ENCODE measurements at places on chromosomes 4 and X. TPM values are rescaled to one million over a fixed set of nuclear protein-coding genes. Genes with fewer than 3 reads are reported as not detected.

DNA sequence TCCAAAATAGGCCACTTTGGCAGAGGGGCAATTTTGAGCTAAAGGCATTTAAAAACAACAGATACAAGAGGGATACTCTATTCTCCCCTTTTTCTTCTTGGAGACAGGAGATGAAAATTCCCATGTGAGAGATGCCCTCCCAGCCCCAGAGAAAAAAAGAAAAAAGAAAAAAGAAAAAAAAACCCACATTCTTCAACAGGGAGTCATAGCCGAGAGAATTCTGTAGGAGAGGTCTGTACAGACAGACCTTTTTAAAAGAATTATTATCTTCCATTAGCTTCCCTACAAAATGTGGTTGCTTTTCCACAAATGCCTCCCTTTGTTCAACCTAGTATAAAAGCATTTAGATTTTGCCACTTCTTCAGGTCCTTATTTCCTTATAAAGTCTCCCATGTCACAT is 89.9 kb downstream of the SPCS3 start:
- H3K36me3 ChIP-seq, result no peaks in the 10 kb centered on the region
- no peak overlapping the region for H3K4me3 ChIP-seq
- H3K4me1 ChIP-seq, result no peaks in the 10 kb centered on the region
- no peak overlapping the region for H3K27ac ChIP-seq
- DNase-seq, result no peak

GRCh38 chrX:127873637-127874036 is 178.6 kb downstream of the ACTRT1 start:
- DNase-seq, result no peak
- H3K4me1 ChIP-seq, result no peaks in the 10 kb centered on the region
- H3K4me3 ChIP-seq, result no peak overlapping the region
- no peaks in the 10 kb centered on the region for H3K27me3 ChIP-seq
- no peaks in the 10 kb centered on the region for H3K36me3 ChIP-seq

DNA sequence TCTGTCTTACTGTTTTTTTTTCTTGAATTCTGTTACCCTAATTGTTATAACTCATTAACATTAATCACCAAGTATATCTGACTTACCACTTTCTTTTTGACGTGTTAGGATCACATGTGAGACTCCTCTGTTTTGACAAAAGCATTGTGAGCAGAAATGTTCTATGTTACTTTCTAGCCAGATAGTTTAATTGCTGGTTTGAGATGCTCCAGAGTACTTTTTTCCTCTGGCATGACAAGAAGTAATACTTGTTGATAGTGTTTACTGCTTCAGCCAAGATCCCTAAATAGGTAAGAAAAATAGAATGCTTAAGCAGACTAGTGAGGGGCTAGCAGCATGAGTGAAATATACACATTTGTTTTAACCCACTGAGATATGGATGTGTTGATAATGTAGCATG is 303.9 kb upstream of the PABPC4L start:
- H3K4me1 ChIP-seq, result no peaks in the 10 kb centered on the region
- no peak overlapping the region for H3K4me3 ChIP-seq
- no peaks in the 10 kb centered on the region for H3K36me3 ChIP-seq
- H3K27ac ChIP-seq, result no peak overlapping the region

GRCh38 chrX:34140816-34141215 is 8.7 kb upstream of the FAM47A start:
- H3K36me3 ChIP-seq, result no peaks in the 10 kb centered on the region
- no peak for DNase-seq

GRCh38 chr4:77538574-77539157 is 67.0 kb upstream of the CXCL13 start:
- H3K36me3 ChIP-seq, result no peaks in the 10 kb centered on the region
- H3K27ac ChIP-seq, result no peak overlapping the region
- DNase-seq, result no peak
- no peaks in the 10 kb centered on the region for H3K27me3 ChIP-seq
- no peak overlapping the region for H3K4me3 ChIP-seq

- no peak overlapping the region for H3K27ac ChIP-seq
- H3K27me3 ChIP-seq, result no peaks in the 10 kb centered on the region
- peak; percentile 67 for DNase-seq
Measured at GRCh38 chrX:80578517-80579105, 158.4 kb downstream of the TENT5D start.

- H3K27ac ChIP-seq, result no peak overlapping the region
- no peaks in the 10 kb centered on the region for H3K36me3 ChIP-seq
- H3K4me3 ChIP-seq, result no peak overlapping the region
- DNase-seq, result peak; percentile 70
Measured at GRCh38 chr4:84258905-84259830, 239.9 kb downstream of the NKX6-1 start.

GRCh38 chr4:159305129-159305528 is 202.2 kb downstream of the RAPGEF2 start:
- no peak overlapping the region for H3K4me3 ChIP-seq
- no peak overlapping the region for H3K27ac ChIP-seq
- DNase-seq, result no peak
- no peaks in the 10 kb centered on the region for H3K36me3 ChIP-seq
- no peaks in the 10 kb centered on the region for H3K4me1 ChIP-seq

TLR1 gene
- 103 TPM for total RNA-seq

GRCh38 chr4:87037671-87038334 is 103.0 kb downstream of the AFF1 start:
- H3K27me3 ChIP-seq, result 0 out of 2 replicates have a peak, but pooled peaks cover 3% of the 10 kb centered on the region
- no peaks in the 10 kb centered on the region for H3K36me3 ChIP-seq
- no peak overlapping the region for H3K27ac ChIP-seq
- no peak for DNase-seq
- H3K4me1 ChIP-seq, result peaks cover 9% of the 10 kb centered on the region

DNA sequence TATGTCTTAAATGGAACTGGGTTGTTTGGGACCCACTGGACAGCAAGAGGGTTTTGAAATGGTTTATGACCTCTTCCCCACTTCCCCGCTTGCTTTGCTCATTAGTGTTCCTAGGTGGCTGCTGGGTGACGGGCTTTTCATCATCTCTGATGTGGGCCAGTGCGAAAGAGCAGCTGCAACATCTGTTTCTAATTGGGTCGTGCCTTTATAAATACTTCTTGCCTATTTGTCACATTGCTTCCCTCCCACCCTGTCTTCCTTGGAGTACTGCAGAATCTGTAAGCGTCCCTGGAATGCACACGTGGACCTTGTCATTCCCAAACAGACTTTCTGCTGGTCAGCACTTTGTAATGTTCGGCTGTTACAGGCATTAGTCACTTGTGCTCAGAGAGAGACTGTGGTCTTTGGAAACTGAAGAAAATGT is 35.2 kb downstream of the SEPTIN11 start:
- no peak overlapping the region for H3K4me3 ChIP-seq
- H3K27me3 ChIP-seq, result no peaks in the 10 kb centered on the region
- H3K4me1 ChIP-seq, result no peaks in the 10 kb centered on the region

GRCh38 chr4:104967034-104967401 is 179.7 kb upstream of the TET2 start:
- no peak overlapping the region for H3K27ac ChIP-seq
- no peaks in the 10 kb centered on the region for H3K36me3 ChIP-seq
- no peak for DNase-seq
- H3K4me1 ChIP-seq, result peaks cover 10% of the 10 kb centered on the region

- DNase-seq, result no peak
- H3K4me1 ChIP-seq, result no peaks in the 10 kb centered on the region
- no peak overlapping the region for H3K27ac ChIP-seq
- H3K4me3 ChIP-seq, result no peak overlapping the region
- no peaks in the 10 kb centered on the region for H3K36me3 ChIP-seq
Measured at GRCh38 chr4:98672583-98673287, 14.3 kb upstream of the TSPAN5 start.

- no peaks in the 10 kb centered on the region for H3K27me3 ChIP-seq
- H3K27ac ChIP-seq, result no peak overlapping the region
- H3K4me1 ChIP-seq, result no peaks in the 10 kb centered on the region
- no peak overlapping the region for H3K4me3 ChIP-seq
- no peak for DNase-seq
Measured at GRCh38 chr4:30718021-30718542, 2.1 kb upstream of the PCDH7 start.

DNA sequence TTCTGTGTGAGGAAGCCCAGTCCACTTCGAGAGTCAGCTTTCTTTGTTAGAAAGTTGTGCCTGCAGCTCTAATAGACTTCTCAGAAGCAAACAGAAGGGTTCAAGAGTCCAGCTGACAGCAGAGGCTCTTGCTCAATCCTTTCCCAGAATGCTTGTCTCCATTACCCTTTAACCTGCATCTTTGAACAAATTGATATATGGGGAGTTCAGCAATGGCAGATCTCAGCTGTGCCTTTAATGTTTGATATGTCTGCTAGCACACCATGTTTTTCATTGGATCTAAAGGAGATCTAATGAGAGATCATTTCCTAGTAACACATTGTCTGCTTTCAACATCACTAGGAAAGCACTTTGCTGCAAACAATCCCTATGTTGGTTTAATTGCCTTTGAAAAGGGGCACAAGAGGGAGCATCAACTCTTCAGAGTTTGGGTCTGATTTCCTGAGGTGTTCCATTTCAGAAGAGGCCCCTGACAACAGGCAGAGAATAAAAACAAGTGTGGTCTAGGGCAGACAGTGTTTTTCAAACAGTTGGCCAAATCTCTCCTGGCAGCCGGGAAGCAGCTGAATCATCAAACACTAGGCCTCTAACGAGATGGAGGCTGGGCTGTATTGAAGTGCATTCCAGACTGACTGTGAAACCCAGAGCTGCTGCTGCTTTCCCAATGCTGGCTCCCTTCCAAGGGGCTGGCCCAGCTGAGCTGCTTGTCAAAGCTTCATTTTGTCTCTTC is 55.5 kb downstream of the LUZP4 start:
- no peak overlapping the region for H3K4me3 ChIP-seq
- no peak overlapping the region for H3K27ac ChIP-seq
- no peak for DNase-seq
- no peaks in the 10 kb centered on the region for H3K4me1 ChIP-seq
- no peaks in the 10 kb centered on the region for H3K36me3 ChIP-seq
- H3K27me3 ChIP-seq, result no peaks in the 10 kb centered on the region

- H3K36me3 ChIP-seq, result no peaks in the 10 kb centered on the region
- H3K27ac ChIP-seq, result no peak overlapping the region
- H3K4me1 ChIP-seq, result peaks cover 19% of the 10 kb centered on the region
Measured at GRCh38 chr4:39732728-39733127, 34.8 kb downstream of the UBE2K start.

GRCh38 chr4:72587334-72587733 is 18.3 kb upstream of the ADAMTS3 start:
- no peak overlapping the region for H3K4me3 ChIP-seq
- no peaks in the 10 kb centered on the region for H3K36me3 ChIP-seq
- no peak overlapping the region for H3K27ac ChIP-seq
- H3K27me3 ChIP-seq, result no peaks in the 10 kb centered on the region

DNA sequence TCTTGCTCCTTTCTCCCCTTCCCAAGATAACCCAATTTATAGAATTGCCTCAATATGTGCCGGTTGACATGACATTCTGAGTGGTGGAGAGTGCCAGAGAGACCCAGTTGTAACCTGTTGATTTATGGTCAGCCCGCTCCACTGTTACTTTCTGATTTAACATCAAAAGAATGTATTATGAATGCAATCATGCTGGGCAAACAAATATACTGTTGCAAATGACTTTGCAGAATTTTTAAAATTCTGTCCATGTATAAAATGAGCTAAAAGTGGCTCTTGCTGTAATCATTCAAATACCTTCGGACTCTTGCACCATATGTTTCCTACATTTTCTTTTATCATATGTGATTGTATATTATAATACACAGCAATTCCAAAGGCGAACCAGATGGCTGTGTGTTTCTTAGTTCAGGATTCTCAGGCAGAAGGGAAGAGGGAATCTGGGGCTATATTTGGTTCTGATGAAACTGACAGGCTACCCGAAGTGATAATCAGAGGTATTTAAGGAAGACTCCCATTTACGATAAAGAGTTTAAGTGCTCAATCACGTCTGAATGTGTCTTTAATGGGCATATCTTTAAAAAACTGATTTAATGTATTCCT is 131.7 kb downstream of the CLCN4 start:
- no peaks in the 10 kb centered on the region for H3K27me3 ChIP-seq
- H3K27ac ChIP-seq, result no peak overlapping the region
- H3K36me3 ChIP-seq, result no peaks in the 10 kb centered on the region

DNA sequence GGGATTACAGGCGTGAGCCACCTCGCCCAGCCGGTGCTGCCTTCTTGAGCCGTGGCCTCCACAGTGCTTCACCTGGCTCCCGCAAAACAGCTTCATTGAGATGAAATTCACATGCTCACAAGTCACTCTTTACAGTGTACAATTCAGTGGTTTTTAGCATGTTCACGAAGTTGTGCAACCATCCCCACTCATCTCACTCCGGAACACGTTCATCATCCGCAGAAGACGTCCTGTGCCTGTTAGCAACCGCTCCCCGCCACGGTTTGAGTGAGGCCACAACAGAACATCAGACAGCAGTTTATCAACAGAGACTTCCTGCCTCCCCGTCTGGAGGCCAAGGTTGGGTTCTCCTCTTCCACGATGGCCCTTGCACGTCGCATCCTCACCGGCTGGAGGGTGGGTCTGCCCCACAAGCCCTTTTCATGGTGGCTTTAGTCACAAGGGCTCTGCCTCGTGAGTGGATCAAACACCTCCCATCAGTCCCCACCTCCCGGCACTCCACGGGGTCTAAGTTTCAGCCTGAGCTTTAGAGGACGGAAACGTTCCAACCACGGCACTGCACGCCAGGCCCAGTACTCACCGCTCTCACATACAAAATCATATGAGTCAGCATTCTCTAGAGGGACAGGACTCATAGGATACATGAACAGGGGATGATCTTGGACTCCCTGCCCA is 29.6 kb upstream of the SPON2 start:
- no peak overlapping the region for H3K4me3 ChIP-seq
- H3K36me3 ChIP-seq, result peaks cover 11% of the 10 kb centered on the region
- no peak for DNase-seq
- no peaks in the 10 kb centered on the region for H3K27me3 ChIP-seq
- peaks cover 42% of the 10 kb centered on the region for H3K4me1 ChIP-seq

DNA sequence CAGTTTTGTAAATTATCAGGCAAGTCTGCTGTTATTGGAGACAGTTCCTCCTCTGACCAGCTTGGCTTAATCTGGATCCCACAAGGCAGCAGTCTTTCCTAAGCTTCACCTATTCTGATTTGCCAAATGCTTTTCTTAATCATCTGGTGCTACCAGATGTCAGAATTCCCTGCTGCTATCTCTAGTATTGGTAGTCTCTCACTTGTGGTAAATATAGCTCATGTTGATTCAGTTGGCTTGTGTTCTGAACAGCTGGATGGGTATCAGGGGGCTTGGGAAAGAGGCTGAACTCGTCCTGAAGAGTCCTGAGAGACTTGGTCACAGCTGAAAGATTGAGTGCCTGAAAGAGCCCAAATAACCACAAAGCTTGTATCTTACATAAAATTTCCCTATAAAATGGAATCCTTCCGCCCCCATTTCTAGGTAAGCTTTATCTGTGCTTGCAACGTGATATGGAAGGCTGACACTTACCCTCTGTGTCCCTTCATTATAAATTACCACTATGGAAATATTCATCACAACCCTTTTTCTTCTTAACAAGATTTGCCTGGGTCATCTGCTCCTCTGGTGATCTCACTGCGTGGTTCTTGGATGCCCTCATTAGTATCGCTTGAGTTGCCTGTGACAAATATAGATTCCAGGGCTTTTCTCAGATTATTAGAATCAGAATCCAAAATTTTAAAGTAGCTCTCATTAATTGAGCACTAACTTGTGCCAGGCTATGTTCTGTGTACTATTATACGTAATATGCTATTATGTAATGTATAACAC is 104.1 kb upstream of the GPRIN3 start:
- H3K27ac ChIP-seq, result no peak overlapping the region
- peaks cover 8% of the 10 kb centered on the region for H3K4me1 ChIP-seq
- H3K36me3 ChIP-seq, result no peaks in the 10 kb centered on the region
- no peak overlapping the region for H3K4me3 ChIP-seq
- H3K27me3 ChIP-seq, result no peaks in the 10 kb centered on the region
- no peak for DNase-seq

VSIG4 gene
- total RNA-seq, result not detected

All from Karpas-422 (cell line).